Activated T-cell treated with anti-CD3 and anti-CD28 coated beads for 1 hour (primary cell): ENCODE measurements at places on chromosomes 4 and X.

GRCh38 chr4:150123796-150124677, 45.8 kb downstream of the DCLK2 start:
- DNase-seq = no peak

- DNase-seq = no peak
These were observed 19.5 kb downstream of the CNGA2 start for GRCh38 chrX:151754047-151754429.

DNA sequence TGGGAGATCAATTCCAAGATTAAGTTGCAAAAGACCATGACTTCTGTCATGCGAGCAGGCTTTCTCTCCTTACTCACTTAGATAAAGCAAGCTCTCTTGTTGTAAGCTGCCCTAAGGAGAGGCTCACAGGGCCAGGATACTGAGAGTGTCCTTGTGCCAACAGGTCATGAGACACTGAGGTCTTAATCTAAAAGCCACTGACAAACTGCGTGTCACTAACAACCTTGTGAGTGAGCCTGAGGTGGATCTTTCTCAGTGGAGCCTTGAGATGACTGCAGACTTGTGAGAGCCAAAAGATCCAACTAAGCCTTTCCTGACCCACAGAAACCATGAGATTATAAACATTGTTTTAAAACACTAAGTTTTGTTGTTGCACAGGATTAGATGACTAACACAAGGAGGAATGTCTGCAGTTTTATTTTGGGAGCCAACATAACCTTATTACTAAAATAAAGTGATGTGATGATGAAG, 170.5 kb downstream of the SLC39A8 start:
- no peak for DNase-seq

DNA sequence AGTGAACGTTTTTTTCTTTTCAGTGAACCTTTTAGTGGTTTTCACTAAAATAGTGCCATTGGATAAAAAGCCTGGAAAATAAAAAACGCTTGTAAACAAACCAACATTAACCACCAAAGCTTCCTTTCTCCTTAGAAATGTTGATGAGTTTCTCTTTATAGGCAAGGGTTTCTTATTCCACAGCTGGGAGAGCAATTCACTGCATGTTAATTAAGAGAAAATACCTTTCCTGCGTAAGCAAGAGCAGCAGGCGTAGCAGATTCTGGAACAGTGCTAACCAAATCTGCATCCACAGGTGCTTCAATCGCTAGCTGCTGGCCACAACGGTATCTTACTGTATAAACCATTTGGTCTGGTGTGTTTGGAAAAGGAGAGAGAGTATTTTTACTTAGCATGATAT, 13.3 kb upstream of the AASDH start:
- no peak for DNase-seq

GRCh38 chr4:61741327-61742096, 541.4 kb downstream of the ADGRL3 start:
- DNase-seq = no peak
